ENCODE measurements at places on chromosomes 2 and 18.

DNA sequence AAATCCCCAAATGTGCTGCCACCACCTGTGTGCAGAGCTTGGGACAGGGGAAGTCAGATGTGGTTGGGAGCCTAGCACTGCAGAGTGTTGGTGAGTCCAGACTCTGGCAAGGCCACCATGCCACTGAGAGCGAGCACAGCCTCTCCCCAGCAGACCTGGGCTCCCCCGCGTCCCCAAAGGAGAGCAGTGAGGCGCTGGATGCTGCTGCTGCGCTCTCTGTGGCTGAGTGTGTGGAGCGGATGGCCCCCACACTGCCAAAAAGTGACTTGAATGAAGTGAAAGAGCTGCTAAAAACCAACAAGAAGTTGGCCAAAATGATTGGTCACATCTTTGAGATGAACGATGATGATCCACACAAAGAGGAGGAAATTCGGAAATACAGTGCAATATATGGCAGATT, 10.7 kb downstream of the NAB1 start:
- no peak for DNase-seq

DNA sequence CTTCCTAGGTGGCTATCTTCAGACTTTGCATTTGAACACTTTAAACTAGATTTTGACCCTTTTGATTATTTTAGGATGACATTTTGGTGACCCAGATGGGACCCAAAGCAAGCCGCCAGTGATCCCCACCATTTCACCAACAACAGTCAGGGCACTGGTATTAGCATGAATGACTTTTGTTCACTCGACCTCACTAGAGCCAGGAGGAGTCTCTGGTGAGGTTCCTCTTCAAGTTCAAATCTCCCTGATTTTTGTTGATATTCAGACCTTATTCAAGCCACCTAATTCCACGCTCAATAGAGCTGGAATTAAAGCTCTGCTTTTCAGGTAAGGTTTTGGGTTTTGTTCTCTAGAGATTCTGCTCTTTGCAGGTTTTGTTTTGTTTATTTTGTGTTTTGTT, 202.3 kb downstream of the MREG start:
- no peak for DNase-seq

DNA sequence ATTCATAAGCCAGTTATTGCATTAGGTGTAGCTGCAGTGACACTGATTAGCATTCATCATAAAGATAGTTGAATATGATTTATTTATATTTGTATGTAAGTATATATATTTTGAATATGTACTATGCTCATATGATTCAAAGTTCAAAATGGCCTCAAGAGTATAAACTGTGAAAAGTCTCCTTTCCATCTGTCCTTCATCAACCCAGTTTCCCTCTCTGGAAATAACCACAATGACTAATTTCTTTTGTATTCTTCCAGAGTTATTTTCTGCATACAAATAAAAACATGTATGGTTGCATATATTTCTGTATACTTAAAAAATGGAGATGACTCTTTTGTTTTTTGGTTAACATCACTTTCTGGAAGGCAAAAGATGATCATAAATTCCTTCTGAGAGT, 95.2 kb downstream of the CAMKMT start:
- DNase-seq = no peak

DNA sequence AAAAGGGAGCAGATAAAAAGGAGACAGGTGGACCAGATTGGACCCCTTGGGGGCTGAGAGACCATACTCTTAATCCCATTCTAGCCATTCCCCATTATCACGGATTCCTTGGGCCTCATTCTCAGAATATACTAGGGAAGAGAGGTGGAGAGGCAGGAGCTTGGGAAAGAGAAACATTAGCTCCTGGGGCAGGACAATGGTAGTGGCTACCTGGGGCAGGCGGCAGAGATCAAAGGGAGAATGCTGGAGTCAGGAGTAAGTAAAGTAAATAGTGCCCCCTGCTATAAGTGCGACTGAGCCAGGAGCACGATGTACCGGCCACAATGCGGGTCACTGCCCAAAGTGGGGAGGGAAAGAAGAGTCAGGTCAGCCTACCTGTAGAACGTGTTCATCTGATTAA, 20.4 kb upstream of the IHH start:
- no peak for DNase-seq

DNA sequence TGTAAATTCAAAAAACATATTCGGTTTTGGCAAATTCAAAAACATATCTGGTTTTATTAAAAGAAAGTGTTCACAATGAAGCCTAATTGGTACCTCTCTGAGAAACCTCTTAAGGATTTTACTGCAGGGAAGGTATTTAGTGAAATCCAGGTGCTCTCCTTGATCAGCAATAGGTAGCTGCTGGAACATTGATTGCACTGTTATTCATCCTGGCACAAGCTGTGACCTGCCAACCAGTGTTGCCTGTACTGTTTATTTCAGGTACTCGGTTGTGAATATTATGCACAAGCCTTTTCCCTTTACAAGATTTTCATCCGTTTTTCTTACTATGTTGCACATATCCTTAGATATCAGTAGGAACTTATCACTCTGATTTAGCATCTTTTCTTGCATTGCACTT, 155.8 kb upstream of the ZEB2 start:
- no peak for DNase-seq

DNA sequence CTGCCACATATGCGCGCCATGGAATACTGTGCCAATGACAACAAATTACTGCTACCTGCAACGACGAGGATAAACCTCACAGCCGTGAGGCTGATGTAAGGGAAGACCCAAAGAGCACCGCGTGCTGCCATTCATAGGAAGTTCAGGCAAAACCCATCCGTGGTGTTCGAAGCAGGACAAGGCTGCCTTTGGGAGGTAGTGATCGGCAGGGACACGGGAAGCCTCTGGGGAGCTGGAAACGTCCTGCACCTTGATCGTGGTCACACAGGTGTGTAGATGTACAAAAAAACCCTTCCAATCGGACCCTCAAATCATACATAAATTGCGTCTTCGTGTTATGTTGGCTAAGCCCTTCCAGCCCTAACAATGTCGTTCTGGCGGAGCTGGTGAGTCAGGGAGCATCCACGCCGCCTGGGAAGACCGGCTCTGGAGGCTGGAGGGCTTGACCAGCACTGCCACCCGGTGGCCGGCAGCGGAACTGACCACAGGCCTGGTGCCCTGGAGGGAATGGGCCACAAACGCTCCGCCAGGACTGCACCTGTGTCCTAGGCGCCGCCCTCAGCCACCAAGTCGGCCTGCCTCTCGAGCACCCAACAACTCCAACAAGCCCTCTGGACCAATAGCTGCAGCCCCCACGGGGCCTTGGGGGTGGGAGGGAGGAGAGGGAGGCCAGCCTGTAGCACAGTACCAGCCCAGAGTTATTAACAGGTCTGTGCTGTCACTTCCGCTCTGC, 4.1 kb upstream of the NEURL3 start:
- no peak for DNase-seq

- no peak for DNase-seq
These were observed 94.4 kb upstream of the SERTAD2 start for GRCh38 chr2:64748147-64748546.

GRCh38 chr2:41242001-41242331, 790.1 kb upstream of the SLC8A1 start:
- no peak for DNase-seq

GRCh38 chr2:216789081-216789480, 70.8 kb downstream of the TNP1 start:
- DNase-seq = no peak

- no peak for DNase-seq
These were observed 329.6 kb downstream of the OSR1 start for GRCh38 chr2:19028587-19029375.

DNA sequence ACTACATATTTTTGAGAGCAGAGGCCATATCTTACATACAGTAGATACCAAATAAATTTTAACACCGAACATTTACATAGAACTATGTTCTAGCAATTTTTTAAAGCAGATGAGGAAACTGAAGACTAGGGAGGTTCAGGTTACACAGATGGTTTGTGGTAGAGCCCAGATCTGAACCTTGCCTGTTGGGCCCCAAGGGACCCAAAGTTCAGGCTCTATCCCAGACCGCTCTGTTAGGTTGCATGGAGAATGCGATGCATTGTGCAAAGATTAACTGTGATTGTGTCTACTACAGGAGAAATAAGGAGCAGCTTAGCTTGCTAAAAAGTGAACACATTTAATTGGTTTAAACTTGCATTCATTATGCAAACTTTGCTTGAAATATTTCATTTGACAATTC, 16.4 kb upstream of the DSC3 start:
- DNase-seq = no peak

GRCh38 chr18:49162226-49162864, 211.6 kb upstream of the SMAD7 start:
- DNase-seq = no peak

DNA sequence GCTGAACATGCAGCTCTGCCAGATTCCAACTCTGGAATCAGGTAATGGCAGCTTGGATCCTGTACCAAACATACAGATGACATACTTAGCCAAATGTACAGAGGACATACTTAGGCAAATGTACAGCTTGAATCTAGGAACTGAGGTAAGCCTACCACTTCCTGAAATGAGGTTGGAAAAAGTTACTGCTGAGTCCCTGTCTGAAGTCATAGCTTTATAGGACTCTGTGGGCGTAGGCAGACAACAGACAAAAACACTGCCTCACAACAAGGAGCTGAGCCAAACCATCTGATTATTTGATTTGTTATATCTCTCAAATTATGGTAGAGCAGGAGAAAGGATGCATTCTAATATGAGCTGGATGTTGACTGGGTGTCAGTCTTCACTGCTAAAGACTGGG, 290.2 kb upstream of the TCF4 start:
- no peak for DNase-seq

Data from T-helper 1 cell (primary cell).